ENCODE measurements at places on chromosomes 1 and 21.

- no peak for DNase-seq
These were observed 23.9 kb downstream of the FTCD start for GRCh38 chr21:46131588-46131837.

- no peak for DNase-seq
These were observed at the start of gene CORT for GRCh38 chr1:10449751-10450150. Gene CORT (plus strand): TSS chr1:10450031. CDS start chr1:10450224, 193 bp downstream.

- no peak for DNase-seq
These were observed 9.2 kb downstream of the POU2F1 start for GRCh38 chr1:167229719-167230385.

GRCh38 chr1:27606708-27607238 lies 2.8 kb upstream of the AHDC1 start:
- DNase-seq = no peak

DNA sequence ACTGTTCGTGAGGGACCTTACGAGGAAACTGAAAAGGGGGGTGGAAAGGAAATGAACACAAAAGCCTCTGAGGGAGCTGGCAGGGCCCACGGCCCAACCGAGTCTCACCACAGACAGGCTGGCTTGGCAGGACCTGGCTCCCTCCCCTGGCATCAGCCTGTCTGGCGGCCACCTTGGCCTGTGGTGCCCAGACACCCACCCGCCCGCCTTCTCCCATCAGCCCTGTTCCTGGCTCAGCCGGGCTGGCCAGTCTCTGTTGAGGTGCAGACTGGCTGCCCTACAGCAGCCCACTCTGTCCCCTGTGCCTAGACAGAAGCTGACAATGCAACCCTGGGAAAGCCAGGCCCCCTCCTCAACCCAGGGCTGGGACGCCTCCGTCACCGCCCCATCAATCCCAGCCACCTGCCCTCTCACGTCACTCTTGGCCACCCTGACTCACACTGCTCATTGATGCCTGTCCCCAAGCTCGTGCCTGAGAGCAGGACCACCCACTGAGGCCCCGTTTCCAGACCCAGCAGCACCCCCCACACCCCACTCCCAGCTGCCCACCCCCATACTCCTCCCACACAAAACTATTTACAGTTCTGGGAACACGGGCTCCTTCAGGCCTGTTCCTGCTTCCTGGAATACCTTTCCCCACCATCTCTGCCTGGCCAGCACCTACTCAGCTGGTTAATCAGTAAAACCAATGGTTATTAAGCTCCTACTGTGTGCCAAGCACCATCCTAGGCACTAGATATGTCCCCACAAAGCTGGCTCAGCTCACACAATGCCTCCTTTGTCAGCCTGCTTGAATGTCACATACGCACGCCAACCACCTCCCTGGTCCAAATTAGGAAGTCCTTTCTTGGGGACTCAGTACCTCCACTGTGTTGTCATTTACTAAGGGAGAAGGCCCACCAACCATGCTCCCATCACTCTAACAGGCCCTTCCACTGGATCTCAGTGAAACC lies 22.7 kb downstream of the SDC3 start:
- DNase-seq = no peak

DNA sequence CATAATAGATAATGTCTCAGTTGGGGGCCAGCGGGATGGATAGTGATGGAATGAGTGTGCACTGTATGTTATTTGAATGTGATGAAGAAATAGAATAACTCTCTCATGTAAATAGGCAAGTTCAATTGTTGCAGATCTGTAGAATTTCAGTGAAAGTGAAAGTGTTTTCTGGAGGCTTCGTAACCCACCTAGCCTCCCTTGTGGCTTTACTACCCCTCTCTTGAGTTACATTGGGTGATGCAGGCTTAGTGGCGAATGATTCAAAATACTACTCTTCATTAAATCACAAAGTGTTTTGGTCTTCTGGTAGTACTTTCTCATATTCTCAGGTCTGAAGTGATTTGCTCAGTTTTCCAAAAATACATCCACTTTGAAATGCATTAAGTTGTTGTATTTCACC lies 411.9 kb downstream of the ZP4 start:
- DNase-seq = no peak

DNA sequence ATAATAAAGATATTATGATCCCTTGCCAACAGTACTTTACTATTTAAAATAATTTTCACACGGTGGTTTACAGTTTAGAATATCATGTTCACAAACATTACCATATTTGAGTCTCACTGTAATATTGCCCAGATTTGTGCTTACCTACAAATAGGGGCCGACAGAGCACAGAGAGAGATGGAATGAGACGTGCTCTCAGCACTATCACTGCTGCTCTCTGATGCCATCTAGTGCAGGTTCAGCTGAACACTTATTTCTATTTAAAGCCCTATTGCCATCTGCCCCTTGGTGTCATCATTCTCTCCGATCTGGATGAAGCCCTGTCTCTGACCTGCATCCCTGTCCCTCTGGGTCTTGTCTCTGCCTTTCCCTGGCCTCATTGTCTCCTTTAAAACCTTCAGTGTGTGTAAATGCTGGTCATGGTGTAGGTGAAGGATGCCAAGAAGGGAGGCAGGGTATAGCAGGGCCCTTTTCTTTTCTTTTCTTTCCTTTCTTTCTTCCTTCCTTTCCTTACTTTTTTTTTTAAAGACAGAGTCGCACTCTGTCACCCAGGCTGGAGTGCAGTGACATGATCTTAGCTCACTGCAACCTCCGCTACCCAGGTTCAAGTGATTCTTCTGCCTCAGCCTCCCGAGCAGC lies 6.9 kb upstream of the GPATCH4 start:
- peak; percentile 46 for DNase-seq

DNA sequence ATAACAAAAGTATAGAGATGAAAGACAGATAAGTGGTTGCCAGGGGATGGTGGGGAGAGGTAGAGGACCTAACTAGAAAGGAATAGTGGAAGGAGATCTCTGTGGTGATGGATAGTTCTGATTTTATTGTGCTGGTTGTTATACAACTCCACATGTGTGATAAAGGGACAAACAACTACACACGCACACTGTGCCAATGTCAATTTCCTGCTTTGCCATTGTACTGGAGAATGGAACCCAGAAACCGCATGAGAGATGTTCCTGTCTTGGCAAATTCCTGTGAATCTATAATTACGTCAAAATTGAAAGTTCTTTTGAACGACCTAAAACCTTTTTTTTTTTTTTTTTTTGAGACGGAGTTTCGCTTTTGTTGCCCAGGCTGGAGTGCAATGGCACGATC lies 11.0 kb downstream of the TNFRSF9 start:
- no peak for DNase-seq

- DNase-seq = no peak
These were observed 46.7 kb upstream of the RABGAP1L start for GRCh38 chr1:174112489-174113162.

DNA sequence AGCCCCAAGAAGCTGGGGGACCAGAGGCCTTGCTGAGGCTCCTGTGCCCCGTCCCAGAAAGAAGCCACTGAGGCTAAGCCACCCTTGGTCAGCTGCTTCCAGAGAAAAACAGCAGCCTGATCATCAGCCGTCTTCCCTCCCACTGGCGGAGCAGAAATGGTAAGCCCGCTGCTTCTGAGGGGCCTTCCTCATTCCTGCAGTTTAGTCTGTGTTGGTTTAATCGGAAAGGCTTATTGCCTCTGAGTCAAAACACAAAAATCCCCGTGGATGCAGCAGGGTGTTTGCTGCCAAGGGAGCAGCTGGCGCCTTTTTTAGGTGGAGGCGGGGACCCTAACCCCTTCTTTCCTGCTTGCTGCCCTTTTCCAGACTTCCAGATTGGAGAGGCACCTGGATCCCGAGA lies 33.9 kb downstream of the SPSB1 start:
- no peak for DNase-seq

- DNase-seq = no peak
These were observed 33.3 kb downstream of the ADCY10 start for GRCh38 chr1:167880580-167881021.

GRCh38 chr1:51439053-51439452 lies 80.0 kb downstream of the EPS15 start:
- DNase-seq = no peak

- DNase-seq = no peak
These were observed 64.3 kb upstream of the TINAGL1 start for GRCh38 chr1:31511848-31512615.

DNA sequence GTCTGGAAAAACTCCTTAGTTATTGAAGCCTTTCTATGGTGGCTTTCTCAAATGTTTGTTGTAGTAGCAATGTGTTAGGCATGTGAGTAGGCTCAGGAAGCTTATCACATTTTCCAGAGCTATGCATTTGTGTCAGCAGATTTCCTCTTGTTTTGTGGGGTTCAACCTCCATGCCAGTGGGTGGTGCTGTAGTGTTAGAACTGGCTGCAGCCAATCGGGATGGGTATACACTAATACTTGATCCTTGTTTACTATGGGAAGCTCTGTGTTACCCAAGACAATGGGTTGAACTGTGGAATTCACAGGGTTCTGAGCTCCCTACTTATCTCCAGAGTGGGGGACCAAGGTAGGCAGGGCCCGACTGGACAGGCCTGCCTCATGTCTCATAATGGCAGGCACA lies 348.5 kb upstream of the ADAMTS5 start:
- DNase-seq = no peak

DNA sequence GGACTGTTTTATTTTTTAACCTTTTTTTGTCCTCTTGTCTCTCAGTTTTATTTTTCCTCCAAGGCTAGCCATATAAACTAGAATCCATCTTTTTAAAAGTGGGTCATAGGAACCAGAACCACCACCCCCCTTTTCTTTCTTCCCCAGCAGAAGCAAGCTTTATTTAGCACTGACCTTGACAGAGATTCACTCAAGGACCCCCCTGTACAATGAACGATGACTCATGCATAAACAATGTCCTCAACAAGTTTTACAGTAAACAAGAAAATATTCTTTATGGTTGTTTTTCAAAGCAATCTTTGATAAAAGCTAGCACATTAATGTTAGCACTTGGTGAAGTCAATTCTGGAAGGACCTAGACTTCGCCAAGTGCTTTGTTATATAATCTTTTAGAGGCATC lies 14.1 kb downstream of the PKN2 start:
- no peak for DNase-seq

DNA sequence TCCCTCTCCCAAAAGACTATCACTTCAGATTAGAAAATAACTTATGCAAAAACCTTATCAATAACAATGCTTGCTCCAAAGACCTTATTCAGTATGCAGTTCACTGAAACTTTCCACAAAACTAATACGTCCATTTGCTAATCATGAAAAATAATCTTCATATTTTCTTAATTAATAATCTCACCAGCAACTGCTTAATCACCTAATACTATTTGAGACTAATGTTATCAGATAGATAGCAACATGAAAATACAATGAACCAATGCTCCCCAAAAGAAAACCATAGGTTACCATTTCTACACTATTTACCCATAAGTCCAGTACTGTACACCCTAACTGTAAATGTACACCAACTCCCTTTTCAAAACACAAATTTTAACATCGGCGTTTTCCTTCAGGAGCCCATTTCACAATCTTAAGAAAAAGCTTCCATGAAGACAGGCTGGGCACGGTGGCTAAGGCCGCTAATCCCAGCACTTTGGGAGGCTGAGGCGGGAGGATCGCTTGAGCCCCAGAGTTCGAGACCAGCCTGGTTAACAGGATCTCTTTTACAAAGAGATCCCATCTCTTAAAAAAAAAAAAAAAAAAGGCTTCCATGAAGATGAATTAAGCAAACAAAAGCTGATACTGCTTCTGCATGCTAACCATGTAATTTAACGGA lies 1.7 kb downstream of the GNB1 start:
- DNase-seq = no peak

DNA sequence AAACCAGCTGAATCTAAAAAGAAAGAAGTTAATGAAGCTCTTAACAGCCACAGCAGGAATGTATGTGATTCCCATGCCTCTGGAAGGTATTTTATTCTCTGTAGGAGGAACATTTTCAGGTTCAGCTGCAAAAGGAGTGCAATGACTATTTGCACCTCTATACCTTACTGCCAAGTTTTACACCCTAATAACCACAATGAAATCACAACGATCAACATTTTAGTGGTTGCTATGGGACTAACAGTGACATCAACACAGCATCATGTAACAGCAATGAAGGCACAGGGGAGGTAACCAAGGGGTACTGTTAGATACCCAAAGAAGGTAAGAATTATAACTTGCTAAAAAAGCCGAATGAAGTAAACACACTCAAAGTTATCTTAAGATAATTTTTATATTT lies 116.3 kb upstream of the HP1BP3 start:
- no peak for DNase-seq

- no peak for DNase-seq
These were observed 21.5 kb downstream of the RAP1GAP start for GRCh38 chr1:21647431-21648351.

DNA sequence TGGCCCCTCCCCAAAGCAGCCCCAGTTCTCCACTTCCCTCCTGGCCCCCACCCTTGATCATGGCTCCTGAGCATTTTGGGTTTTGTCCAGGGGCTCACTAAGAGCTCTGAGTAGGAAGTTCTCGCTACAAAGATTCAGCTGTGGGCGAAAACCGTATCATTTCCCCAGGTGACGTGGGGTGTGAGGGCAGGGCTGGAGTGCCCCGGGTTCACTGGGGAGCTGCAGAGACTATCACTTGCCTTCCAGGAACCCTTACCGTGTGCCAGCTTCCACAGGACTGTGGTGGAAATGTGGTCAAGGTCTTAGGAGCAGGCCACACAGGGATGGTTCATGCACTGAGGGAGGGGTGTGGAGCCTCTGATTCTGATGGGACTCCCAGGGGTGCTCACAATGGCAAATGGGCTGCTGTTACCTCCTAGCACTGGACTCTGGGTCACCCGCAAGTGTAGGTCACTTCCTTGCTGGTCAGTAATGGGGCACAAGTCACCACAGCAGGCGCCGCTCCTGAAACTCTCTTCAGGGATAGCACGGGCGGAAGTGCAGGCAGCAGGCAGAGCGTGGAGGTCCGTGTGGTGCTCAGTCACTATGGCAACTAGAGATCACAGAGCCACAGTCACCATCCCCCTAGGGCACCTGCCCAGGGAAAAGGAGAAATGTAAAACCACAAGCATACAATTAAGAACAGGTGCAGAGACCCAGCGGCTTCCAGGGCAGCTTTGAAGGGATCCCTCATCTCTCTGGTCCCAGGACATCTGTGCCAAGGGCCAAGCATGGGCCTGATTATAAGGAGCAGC lies 35.4 kb downstream of the RSPH1 start:
- no peak for DNase-seq
